CD4-positive, alpha-beta T cell treated with Interleukin-6 at 100 ng/mL for 8 hours (primary cell): ENCODE measurements at places on chromosomes 1 and 21.

- DNase-seq = no peak
Measured at GRCh38 chr1:41160498-41161110, 81.5 kb downstream of the SCMH1 start.

- DNase-seq = no peak
Measured at GRCh38 chr1:154941333-154942013, 5.0 kb upstream of the PMVK start.

- no peak for DNase-seq
Measured at GRCh38 chr1:51642739-51643142, 25.8 kb downstream of the OSBPL9 start.

- DNase-seq = no peak
Measured at GRCh38 chr1:147185432-147185831, 13.2 kb upstream of the PRKAB2 start.

DNA sequence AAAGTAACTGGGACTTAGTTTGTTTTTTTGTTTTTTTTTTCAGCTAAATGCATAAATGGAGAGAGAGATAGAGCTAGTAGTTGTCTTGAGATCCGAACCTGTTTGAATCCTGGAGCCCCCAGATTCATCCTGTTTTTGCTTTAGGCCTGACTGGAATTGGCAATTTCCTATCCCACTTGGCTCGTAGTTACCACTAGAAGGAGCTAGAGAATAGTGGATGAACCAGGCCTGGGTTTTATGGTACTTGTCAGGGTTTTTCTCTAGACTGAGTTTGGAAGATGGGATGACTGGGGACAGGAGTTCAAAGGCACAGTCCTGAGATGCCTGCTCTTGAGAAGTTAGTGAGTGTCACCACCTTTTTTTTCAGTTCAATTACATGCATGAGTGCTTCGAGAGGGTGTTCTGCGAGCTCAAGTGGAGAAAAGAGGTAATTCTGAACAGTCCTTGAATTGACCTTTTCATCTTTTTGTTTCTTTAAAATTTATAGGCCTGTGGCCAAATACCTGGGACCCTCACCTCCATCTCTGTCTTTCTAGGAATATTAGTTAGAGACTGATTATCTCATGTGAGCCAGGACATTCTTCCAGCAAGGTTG is 23.4 kb downstream of the CELF3 start:
- no peak for DNase-seq
